ENCODE measurements at places on chromosomes 2 and 18.

- no peak for DNase-seq
Observed at GRCh38 chr2:96501886-96502810, 3.0 kb downstream of the NEURL3 start.

DNA sequence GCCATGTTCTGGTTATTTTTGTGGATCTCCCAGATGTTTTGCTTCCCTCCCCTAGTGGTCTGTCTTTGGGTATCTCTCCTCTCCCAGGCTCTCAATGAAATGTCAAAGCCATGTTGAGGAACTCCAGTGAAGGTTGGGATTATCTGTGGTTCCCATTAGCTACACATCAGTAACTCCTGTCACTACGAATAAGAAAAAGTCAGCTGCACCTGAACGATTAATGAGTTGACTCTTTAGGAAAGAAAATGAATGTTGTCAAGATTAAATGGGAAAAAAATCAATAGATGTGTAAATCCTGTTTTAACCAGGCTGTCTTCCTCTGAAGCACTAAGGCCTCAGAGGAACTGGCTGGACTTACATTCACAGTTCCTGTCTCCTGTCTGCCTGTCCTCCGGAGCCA, 94.0 kb upstream of the DAPL1 start:
- no peak for DNase-seq

- DNase-seq = no peak
Observed at GRCh38 chr2:95042472-95043271, 17.2 kb downstream of the MAL start.

- DNase-seq = no peak
Observed at GRCh38 chr2:19358242-19359020, at the start of gene OSR1. Gene OSR1, minus strand, starts transcription at chr2:19358623. Its CDS starts 4,818 bp downstream, at chr2:19353805.

GRCh38 chr2:69059731-69060290, 46.8 kb downstream of the ANTXR1 start:
- DNase-seq = no peak

GRCh38 chr18:8019600-8019999, 452.5 kb downstream of the PTPRM start:
- DNase-seq = no peak

GRCh38 chr2:174967691-174968260, 37.4 kb downstream of the CHN1 start:
- DNase-seq = no peak

GRCh38 chr2:170922634-170923494, 6.2 kb upstream of the GORASP2 start:
- DNase-seq = no peak

DNA sequence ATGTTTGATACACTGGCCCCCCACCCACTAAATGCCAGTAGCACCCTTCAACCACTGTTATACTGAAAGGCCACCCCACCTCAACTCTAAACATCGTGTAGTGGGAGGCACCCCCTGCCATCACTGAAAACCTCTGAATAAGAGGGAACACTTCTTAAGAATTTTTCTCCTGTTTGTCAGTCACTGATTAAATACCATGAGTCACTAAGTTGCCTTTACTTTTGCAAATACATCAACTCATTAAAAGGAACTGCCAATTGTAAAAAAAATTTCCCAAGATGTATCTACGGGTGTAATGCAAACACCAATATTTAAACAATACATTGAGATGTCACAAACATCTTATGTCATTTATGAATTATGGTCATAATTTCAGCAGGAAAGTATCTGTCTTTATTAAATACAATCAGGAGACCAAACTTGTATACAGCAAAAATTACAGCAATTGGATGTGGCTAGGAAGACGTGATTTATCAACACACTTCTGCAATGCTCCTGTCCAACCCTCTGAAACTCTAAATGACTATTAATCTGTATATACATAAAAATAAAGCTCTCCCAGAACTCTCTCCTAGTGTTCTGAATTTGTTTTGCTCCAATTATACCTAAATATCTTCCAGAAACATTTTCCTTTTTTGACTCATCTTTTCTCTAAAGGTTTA, 144.1 kb upstream of the STK17B start:
- DNase-seq = no peak

GRCh38 chr2:96687266-96687665, 44.7 kb downstream of the FER1L5 start:
- no peak for DNase-seq

DNA sequence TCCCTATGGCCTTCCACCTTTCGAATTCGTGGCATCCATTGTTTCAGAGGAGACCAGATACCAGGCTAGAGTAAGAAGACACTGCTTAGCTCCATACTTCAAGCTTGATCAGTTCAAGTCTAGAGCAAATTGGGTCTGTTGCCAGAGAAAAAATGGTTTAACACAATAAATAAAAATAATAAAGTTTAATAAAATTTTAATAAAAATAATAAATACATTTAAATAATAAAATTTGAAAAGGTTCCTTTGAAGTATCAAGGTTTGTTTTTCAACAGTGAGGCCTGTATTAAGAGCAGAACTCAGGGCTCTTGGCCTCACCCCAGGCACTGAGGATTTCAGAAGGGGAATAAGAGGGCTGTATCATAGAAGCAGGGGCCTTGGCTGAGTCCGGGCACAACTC, 105.6 kb upstream of the REV1 start:
- no peak for DNase-seq

GRCh38 chr2:141957321-141957720, 173.5 kb downstream of the LRP1B start:
- no peak for DNase-seq

DNA sequence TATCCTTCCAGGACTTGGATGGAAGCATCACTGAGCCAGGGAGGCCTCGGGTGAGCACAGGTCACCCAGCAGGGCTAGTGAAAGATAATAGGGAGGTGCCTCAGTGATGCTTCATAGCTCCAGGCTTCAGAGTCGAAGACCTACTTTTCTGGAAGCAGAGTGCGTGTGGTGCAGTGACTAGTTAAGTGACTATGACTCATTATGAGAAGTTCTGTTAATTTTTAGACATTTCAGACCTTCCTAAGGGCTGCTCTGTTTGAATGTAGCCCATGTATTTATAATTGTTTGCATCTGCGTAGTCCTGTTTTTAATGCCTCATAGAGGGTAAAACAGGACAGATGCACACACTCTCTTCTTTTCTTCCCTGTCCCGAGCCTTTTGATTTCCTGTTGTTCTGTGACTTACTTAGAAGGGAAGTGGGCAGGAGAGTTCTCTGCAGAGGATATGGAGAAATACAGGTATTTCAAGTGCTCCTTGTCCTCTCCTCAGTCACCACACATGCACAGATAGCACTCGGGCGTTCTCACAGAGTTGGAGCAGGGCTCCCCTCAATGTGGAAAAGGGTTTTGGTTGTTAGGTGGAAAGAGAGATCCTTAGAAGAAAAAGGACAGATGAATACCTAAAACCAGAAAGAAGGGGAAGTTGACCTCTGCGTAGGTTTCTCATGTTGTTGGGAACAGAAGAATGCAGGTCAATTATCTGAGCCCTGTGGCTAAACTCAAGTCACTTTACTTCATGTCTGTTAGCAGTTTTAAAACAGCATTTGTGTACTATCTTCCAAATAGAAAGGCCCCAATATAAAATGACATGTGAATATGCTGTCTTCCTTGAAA, 34.7 kb downstream of the RALB start:
- no peak for DNase-seq

DNA sequence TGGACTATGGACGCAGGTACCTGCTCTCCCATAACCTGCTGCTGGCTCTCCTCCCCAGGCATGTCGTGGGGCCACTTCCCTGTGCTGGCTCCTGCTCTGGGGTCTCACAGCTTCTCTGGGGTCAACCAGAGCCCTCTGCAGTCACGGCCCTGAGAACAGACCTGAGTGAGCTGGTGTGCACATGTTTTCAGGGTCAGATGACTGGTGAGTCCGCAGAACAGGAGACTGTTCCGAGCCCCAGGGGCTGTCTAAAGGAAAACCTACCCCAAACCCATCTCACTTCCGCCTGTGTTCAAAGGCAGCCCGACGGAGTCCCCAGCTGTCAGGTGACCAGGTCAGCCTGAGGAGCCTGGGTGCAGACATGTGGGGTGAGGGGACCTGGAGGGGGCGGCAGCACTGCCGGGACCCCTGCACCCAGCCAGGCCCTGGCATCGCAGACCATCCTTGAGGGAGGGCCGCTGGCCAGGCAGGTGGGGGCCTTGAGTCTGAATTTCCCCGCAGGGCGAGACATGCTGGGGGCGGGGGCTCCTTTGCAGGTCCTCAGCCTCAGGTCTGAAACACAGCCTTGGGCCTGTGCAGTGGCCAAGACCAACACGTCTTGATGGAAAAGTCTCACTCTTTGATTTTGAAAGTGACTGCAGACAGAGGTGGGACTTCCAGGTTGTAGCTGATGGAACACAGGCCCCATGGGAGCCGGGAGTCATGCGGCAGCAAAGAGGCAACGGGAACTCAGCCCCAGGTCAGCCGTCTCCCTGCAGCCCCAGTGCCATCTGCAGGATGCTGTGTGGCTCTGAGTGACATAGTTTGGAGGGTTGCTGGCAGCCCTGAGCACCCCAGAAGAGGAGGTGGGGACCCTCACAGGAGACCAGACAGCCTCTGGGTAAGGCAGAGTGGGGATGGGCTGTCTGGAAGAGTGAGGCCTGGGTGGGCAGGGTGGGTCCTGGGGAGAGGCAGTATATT, 65.3 kb downstream of the TWIST2 start:
- no peak for DNase-seq

GRCh38 chr18:23605941-23606340, 19.6 kb upstream of the NPC1 start:
- no peak for DNase-seq

DNA sequence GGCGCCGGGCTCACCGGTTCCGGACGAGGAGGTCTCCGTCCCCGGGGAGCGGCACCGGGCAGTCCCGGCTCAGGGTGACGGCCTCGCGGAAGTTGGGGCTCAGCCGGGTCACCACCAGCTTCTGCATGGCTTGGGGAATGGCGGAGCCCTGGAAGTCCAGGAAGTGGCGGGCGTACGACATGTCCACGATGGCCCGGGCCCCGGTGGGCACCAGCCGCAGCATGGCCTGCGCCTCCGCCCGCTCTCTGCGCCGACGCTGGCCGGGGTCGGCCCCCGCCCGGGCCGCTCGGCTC, 157 bp downstream of the PTGR3 start:
- DNase-seq = no peak

GRCh38 chr18:26335571-26336487, 109.6 kb downstream of the TAF4B start:
- DNase-seq = no peak

- DNase-seq = no peak
Observed at GRCh38 chr2:43692428-43692994, 16.3 kb upstream of the C1GALT1C1L start.

GRCh38 chr2:69539549-69539908, 102.3 kb upstream of the NFU1 start:
- DNase-seq = no peak

- no peak for DNase-seq
Observed at GRCh38 chr2:213080969-213081617, 70.3 kb downstream of the IKZF2 start.

- DNase-seq = no peak
Observed at GRCh38 chr2:176056406-176056805, 27.4 kb downstream of the EVX2 start.

DNA sequence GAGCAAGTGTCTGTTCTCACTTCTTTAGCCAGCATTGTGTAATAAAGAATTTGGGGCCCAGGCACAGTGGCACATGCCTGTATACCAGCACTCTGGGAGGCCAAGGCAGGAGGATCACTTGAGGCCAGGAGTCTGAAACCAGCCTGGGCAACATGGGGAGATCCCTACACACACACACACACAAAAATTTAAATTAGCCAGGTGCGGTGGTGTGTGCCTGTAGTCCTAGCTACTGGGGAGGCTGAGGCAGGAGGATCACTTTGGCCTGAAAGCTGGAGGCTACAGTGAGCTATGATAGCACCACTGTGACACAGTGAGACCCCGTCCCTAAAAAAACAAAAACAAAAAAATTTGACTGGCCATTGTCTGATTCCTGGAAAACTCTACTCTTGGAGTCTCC, 8.3 kb downstream of the REV1 start:
- no peak for DNase-seq

DNA sequence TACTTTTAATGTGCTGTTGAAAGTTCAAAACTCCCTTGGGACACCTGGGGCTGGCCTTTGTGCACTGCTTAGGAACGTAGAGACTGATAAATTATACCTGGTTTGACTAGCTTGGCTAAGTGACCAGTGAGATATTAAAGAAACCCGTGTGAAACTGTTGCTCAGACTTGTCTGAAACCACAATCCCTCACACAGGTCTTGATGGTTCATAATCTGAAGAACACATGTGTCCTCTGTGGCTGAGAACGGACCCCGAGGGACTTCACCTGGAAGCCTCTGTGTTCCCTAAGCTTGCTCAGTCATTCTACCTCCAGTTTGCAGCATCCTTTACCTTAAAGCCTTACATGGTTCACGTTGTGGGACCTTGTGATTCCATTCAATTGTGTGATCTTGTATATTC, 218.8 kb downstream of the CBLN2 start:
- no peak for DNase-seq

DNA sequence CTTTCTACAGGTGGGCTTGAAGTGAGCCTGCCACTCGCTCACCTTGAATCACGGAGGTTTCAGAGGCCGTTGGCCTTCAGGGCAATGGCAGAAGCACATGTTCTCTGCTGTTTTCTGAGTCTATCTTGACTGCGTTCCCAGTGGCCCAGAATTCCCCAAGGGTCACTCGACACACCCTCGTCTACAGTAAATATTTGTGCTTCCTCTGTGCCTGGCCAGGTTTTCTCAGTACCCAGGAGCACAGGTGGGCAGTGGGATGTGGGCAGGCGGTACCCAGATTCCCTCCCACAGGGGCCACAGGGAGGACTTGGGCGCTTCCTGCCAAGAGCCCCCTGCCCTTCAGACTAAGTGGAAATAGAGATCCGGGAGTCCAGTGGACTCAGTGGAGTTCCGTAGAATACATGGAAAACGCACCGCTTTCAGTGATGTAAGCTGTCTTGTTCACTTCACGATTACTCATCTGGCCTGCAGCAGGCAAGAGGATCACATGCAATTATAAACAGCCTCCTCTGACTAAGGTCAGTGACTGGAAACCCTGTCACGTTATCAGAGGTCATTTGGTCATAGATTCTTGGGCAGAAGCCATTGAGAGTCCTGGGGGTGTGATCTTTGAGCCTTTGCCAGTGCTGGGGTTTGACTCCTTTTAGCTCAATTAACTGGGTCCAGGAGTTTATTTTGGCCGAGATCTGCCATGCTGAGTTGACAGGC, 179.8 kb downstream of the NEDD4L start:
- no peak for DNase-seq

DNA sequence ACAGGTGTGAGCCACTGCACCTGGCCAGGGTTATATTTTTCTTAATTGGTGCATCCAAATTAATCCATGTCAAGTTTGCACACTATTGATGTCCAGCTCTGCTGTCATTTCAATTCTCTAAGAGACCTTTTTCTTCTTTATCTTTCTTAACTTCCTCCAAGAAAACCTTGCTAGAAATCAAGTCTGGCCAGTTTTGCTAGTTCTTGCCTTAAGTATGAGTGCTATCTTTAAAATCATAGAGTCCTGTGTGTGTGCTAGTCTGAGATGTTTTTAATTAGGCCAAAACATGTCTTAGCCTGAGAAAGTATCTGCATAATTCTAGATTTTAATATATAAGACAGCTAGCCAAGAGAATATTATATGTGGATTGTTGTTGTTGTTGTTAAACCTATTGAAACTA, 56.2 kb upstream of the SLC39A10 start:
- no peak for DNase-seq
